ENCODE measurements at places on chromosomes 11 and 22.
A peak's percentile ranks its signal among the peaks of the same experiment; 100 is the strongest.

DNA sequence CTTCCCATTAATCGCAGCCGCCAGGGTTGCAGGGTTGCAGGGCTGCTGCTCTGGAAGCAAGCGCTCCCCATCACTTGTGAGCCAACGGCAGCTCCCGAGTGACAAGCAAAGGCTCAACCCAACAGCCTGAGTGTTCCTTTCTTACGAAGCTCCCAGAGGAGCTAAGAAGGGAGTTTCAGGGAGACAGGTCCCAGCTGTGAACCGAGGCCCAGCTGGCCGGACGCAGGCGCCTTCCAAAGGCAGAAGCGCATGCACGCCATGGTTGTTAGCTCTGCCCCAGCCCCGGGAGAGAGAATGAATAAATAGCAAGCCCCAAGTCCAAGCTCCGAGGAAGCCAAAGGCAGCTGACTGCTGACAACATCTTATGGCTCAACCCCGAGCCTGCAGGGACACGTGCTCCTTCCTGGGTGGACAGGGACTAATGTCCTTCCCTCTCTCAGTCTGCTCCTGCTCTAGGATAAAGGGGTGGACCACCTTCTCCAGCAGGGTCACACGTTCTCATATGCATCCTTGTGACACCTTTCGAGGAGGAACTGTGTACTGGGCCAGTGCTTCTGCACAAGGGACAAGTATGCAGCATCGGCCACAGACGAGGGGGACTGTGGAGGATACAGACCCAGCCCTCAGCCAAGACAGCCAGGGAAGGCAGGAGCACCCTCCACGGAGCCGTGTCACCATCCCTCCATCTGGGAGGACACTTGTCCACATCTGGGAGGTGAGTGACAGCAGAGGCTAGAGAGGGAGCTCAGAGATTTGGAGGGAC, 29.9 kb downstream of the SHANK2 start:
- DNase-seq, result no peak

DNA sequence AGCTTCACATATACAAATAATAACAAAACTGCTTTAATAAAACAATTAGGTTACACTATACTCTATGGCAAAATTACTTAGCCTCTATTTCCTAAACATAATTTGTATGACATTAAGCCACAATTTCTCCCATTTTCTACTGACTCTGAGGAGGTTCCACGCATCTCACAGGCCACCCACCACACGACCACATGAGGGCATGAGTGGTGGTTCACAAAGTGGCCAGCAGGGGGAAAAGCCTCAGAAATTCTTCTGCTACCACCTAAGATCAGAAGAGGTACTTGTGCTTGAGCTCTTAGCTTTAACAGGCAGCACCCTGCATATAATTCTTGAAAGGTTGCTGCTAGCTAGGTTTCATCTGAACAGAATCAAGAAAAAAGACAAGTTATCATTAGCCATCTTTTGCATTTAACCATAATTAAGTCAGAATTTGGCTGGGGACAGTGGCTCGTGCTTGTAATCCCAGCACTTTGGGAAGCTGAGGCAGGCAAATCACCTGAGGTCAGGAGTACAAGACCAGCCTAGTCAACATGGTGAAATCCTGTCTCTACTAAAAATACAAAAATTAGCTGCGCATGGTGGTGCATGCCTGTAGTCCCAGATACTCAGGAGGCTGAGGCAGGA, 7.7 kb downstream of the LPXN start:
- DNase-seq, result no peak

DNA sequence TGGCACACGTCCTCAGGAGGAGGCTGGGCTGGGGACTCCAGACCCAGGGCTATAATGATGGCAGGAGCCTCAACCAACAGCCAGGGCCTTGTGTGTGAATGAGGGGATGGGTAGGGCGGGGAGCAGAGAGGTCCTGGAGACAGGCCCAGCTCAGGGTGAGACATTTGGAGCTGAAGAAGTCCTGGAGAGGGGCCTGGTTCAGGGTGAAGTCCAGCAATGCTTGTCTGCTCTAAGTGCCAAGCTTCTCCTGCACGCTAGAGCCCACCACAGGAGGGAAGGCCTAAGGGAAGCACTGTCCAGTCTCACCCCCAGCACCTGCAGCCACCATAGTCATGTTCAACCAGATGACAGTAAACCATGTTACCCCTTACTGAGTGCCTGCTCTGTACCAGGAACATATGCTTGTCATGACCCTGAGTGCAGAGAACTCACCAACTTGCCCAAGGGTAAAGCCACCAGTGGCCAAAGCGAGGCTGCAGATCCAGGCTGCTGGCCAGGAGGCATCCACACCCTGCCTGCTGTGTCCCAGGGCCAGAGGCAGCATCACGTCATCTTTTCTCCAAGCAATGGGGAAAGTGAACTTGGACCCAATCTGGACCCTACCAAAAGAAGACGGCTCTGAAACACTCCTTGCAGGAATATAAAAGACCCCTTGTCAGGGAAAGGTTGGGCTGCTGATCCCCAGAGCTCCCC, 24.0 kb downstream of the LMO1 start:
- DNase-seq, result no peak

DNA sequence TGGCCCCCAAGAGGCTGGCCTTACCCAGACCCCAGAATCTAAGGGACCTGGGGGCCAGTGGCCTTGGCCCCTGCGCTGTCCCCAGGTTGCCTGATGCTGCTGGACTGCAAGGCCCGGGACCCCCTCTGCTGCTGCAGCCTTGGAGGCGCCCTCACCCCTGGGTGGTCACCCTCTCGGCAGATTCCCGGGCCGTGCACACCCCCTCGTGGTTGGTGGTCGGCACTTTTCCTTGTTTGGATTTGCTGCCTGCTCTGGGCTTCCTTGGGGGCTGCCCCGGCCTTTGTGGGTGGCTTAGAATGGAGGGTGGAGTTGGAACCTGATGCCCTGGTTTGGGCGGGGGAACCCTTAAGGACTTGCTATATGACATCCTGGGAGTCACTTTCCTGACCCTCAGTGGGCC, 5.3 kb downstream of the RIN1 start:
- no peak for DNase-seq

GRCh38 chr11:93407777-93408401, 77.3 kb downstream of the DEUP1 start:
- no peak for DNase-seq

DNA sequence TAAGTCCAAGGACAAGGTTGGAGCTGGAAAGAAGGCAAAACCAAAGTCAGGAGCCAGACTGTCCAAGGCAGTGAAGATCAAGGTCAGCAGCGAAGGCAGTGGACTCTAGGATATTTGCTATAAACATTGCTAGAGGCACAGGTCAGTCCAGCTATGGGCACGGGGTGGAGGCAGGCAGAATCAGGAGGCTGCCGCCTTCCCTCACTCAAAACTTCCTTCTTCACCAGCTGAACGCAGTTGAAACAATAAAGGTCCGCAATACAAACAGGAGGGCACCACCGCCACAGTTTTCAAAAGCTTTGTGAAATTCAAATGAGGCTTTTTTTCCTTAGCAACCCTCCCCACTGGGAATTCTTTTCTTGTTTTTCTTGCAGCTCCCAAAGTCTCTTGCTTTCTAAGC, 372.4 kb downstream of the NXPE2 start:
- DNase-seq, result no peak

DNA sequence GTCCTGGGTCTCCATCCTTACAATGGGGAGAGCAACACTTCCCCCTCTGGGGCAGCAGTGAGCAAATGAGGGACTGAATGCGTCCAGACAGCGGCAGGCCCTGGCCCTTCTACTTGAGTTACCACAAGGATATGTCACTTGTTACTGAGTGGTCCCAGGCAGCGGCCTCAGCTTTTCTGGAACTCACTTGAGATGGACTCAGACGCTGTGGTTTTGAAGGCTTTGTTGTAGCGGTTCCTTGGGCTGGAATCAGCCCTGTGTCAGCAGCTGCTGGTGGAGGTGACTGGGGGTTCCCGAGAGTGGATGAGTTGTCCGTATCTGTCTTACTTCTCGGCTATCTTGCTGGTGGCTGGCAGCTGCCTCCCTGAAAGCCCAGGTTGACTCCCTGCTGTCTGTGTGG, 77.0 kb downstream of the MICAL2 start:
- DNase-seq, result no peak

GRCh38 chr11:117218133-117218915, 13.5 kb downstream of the PCSK7 start:
- no peak for DNase-seq

- DNase-seq, result no peak
Measured at GRCh38 chr11:31921081-31921480, 110.0 kb upstream of the PAX6 start.

DNA sequence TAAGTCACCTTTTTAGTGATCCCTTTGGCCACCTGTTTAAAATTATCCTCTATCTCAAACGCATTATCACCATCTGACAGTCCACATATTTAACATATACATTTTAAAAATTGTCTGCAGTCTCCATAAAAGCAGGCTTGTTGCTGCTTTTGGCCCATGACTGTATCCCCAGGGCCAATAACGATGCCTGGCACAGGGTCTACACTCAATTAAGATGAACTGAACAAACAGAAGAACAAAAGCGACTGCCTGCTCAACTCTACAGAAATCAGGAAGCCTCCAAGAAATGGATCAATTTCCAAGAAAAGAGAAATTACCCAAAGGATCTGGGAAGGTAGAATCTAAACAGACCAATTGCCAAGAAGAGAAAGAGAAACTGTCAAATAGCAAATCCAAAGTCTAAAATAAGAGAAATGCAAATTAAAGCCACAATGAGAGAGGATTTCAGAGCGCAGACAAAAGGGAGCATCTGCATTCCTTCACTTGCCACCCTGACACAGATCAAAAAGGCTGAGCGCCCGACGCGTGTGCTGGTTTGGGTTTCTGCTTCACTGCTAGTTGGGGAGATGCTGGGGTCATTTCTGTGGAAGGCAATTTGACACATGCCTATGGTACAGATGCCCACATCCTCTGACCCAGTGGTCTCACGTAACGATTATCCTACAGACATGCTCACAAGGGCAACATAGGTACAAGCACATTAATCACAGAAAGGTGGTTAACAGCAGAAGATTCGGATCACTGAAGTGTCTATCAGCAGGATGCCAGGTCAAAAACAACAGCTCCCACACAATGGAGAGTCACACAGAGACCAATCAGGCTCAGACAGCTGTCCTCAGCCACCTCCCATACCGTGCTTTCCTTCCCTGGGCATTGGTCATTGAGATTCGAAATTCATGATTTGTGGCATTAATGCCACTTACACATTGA, 55.9 kb downstream of the SHISAL1 start:
- no peak for DNase-seq

DNA sequence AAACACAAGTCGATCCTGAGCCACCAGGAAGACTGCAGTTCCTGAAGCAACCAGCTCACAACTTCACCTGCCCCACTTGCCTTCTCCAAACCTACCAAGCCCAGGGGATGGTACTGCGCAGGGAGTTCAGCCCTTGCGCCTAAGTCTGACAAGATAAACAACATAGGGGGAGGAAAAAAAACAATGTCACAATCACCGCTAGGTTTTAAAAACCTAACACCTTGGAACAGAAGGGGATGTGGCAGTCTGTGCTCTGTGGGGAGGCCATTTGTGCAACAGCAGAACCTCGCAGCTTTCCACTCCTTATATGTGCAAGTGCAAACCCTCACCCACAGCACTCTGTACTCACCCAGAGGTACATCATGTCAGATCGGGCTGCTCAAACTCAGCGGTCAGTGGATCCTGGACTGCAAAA, 134.2 kb downstream of the RBFOX2 start:
- peak; percentile 10 for DNase-seq

DNA sequence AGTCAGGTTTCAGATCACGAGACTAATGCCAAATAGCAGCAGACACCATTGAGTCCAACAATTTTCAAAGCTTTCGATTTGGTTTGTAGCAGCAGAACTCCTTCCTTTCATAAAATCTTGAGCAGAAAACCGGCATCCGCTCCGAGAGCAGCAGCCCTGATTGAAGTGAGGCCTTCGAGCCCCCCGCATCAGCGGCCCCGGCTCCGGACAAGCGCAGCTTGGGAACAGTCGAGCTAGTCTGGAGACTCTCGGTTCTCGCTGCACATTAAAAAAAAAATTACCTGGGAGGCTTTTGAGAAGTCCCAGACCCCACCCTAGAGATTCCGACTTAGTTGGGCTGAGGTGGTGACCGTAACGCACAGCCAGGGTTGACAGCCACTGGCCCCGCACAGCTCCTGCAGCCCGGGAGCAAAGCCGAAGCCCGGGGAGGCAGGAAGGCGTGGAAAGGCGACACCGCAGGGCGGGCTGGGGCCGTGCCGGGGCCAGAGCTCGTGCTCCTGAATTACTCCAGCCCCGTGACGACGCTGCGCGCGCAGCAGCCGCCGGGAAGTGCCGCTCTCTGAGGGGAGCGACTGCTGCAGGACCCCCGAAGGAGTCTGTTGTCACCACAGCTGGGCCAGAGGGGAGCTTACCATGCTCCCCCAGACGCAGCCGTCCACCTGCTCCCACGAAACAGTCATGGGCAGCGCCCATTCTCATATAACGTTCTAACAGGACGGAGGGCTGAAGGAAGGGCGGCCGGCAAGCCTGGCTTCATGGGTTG, 57.8 kb downstream of the SPATA19 start:
- no peak for DNase-seq

DNA sequence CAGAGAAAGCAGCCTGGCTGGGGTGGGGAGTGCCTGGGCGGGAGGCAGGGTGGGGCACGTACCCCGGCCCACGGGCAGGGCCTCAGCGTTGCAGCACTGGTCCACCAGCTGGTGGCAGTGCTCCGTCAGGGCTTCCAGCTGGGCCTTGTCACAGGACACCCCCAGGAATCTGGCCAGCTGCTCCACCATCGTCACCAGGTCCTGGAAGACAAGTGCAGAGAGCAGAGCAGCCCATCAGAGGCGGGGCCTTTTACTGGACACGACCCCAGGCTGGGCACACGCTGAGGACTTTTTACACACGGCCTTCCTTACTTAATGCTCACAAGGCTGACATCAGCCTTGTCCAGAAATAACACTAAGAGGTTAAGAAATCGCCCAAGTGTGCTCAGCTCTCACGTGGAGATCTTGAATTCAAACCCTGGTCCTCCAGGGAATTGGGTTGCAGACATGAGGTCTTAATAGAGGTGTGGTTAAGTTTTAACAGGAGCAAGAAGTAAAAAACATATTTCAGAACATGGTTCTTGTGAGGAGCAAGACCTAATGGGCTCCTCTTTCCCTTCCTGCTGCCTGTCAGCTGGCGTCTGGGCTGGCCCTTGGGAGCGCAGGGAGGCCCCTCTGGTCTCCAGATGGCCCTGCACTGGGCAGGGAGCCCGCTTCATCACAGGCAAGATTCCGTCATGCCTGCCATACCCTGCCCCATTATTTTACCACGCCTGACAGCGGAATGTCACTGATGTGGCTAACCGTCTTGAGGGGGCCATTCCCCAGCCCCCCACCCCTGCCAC, 17.1 kb upstream of the EFCAB6 start:
- no peak for DNase-seq

- DNase-seq, result no peak
Measured at GRCh38 chr11:126997641-126998040, 2.9 kb downstream of the KIRREL3 start.

GRCh38 chr22:26563022-26563421, 26.9 kb downstream of the TPST2 start:
- DNase-seq, result no peak
